ENCODE measurements at places on chromosomes 12 and 14.

DNA sequence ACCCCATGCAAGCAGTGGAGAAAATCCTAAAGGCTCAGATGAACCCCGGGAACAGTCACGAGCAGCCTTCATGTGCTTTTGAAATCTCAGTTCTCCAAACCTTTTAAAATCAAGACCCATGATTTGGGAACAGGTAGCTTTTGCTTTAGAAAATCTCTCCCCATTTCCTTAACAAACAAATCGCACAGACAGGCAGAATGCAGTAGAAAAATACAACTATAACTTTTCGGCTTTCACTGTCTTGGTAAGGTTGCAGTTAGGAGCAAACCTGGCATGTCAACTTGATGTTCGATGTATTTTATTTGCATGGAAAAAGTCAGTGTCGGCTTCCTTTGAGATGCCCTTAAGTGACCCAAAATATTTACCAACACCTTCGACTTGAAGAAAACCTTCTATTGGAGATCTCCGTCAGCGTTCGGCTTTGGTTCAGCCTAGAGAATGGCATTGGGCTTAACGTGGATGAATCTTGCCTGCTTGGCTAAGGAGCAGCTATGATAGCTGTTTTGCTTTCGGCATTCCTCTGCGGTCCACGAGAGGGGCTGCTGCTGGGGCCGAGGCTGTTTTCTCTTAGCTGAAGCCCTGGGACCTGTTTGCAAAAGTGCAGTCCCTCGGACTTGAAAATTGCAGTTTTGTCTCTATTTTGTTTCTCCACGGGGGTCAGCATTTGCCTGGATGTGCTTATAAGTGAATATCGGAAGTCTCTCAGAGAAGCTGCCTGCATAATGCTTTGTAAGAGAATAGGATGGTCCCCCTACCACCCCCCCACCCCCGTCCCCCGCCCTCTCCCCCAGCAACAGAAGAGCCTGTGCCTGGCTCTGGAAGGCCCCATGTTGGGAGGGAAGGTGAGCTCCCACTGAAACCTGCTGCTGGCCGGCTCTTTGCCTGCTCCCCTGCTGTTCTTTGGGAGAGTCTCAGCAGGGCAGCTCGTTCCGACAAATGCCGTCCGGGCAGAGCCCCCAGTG, 122.8 kb downstream of the AACS start:
- no peak for DNase-seq

DNA sequence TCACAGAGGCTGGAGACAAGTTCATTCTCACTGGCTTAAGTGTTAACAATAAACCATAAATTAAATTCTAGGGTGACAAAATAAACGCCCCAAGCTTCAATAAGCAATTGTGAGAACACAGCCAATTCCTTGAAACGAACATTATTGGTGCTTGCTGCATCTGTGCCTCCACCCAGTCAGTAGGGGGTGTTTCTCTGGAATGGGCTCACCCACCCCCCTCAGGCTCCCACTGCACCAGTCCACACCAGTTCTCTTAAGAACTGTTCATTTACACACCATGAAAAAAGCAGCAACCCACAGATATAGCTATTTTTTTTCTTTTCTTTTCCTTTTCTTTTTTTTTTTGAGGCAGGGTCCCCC, 34.7 kb downstream of the CDC42BPB start:
- DNase-seq, result no peak

DNA sequence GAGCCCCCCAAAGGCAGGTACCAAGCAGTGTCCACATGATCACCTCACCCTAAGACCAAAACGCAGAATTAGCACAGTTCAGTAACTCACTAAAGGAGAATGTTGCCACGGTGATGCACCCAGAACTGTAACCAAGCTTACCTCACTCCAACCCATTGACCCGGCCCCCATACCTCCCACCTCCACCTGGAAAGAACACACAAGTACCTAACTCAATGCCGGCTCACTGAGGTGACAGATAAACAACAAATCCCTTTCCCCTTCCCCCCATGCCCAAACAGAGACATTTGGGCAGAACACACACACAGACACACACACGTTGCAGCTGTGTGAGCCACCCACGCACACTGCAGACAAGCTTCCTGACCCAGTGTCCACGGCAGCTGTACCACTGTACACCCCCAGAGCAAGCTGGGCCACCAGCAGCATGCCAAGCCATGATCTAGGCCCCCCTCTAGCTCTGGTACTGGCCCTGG, 1.3 kb downstream of the RAPGEF3 start:
- no peak for DNase-seq

GRCh38 chr12:122590990-122591389, 63.9 kb downstream of the KNTC1 start:
- DNase-seq, result no peak

- no peak for DNase-seq
These were observed 197.1 kb upstream of the ABCD2 start for GRCh38 chr12:39816671-39817185.

- DNase-seq, result no peak
These were observed 34.0 kb downstream of the GRIN2B start for GRCh38 chr12:13947276-13947946.

GRCh38 chr12:74559728-74560127, 22.1 kb downstream of the ATXN7L3B start:
- DNase-seq, result no peak

DNA sequence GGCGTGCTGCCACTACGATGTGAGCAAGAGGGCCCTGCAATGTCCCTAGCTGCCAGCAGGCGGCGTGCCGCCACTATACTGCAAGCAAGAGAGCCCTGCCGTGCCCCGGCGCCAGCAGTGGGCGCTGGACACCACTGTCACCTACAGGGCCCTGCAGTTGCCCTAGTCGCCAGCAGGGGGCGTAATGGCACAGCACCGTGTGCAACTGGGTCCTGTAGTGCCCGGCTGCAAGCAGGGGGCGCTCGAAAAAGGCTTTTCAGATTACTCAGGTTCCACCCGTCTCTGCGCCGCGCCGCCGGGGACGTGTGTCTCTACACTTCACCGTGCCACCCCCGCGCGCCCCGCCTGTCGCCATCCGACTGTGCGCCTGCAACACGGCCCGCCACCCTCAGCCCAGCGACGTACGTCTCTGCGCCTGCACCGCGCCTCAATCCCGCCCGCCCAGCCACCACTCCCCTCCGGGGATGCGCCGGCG, 1356.9 kb downstream of the TMEM121 start:
- DNase-seq, result no peak

DNA sequence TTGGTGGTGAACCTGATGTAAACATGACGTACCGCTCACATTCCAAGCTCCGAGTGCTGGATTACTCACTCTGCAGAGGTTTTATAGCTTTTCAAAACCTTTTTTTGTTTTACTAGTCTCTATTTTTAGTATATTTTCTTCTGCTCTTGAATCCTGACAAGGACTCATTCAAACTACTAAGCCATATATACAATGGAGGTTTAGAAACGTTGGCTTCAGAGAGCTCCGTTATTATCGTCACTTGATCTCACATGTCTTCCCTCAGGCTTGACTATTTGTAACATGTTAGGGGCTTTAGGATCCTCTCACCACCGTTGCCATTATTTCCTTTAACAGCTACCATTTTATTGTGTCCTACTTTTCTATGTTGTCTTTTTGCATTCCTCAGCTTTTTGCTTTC, 1321.5 kb upstream of the FLRT2 start:
- DNase-seq, result no peak

GRCh38 chr12:122584177-122584863, 57.3 kb downstream of the KNTC1 start:
- no peak for DNase-seq

GRCh38 chr12:20018406-20018805, 349.9 kb upstream of the PDE3A start:
- no peak for DNase-seq

DNA sequence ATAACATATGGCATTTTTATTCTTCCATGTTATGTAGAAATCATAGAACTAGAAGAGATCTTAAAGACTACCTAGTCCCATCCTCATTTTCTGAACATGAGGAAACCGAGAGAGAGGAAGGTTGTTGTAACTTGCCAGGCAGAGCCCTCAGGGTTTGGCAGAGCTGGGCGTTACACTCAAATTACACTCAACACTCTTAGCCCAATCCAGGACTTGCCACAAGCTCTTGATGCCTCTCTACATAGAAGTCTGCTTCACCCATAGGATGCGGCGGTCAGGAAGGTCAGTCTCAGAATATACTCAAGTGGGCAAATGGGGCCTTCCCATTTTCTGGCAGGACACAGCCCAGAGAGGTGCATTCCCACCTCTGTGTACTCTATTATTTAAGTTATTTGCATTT, 208.1 kb downstream of the ZFP36L1 start:
- no peak for DNase-seq

DNA sequence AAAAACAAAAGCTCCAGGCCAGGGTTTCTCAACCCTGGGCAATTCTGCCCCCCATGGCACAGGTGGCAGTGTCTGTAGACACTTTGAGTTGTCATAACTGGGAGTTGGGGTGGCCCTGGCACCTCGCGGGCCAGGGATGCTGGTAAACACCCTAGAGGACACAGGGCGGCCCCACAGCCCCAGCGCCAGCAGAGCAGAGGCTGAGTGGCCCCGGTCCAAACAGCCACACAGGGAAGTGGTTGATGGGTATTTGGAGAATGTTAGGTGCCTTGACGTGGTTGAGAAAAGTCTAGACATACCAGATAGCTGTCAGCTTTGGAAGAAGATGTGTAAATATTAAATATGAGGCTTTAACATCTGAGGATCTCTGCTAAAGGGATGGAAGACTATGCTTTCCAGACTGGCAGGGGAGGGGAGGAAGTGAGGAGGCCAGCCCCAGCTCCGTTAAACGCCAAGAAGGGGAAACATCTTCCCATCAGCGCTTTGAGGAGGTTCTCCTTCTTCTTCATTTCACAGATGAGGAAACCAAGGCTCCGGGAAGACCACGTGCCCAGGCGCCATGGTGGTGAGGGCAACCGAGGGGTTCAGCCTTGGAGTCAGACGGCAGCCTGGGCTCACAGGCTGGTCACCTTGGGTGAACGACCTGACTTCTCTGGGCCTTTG, 103.7 kb downstream of the SCARB1 start:
- DNase-seq, result no peak

- no peak for DNase-seq
These were observed 33.5 kb upstream of the BMAL2 start for GRCh38 chr12:27299102-27299501.

GRCh38 chr12:64456119-64456518, 4.2 kb downstream of the TBK1 start:
- no peak for DNase-seq

- DNase-seq, result no peak
These were observed 83.3 kb downstream of the CRACR2A start for GRCh38 chr12:3669594-3669993.

DNA sequence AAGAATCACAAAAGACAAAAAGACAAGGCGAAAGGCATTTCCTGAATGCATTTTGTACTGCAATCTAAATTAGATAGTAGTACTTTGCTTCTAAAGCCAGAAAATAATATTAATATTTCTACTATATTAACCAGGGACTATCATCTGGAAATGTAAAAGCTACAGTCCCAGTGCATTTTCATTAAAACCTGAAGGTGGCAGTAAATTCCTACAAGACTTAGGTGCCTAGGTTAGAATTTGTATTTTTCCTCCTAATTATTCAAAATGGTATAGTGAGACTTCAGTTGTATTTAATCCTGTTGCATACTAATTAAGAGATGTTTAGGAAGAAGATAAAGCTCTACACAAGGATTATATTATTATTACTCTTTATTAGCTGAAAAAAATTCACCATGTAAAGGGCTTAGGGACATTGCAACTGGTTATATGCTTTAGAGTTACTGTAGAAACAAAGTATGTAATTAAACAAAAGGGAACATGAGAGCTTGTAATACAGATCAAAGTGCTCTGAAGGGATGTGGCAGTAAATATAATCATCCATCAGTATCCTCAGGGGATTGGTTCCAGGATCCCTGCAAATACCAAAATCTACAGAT, 53.6 kb downstream of the BRMS1L start:
- DNase-seq, result no peak

GRCh38 chr12:13780453-13780852, 200.9 kb downstream of the GRIN2B start:
- no peak for DNase-seq

DNA sequence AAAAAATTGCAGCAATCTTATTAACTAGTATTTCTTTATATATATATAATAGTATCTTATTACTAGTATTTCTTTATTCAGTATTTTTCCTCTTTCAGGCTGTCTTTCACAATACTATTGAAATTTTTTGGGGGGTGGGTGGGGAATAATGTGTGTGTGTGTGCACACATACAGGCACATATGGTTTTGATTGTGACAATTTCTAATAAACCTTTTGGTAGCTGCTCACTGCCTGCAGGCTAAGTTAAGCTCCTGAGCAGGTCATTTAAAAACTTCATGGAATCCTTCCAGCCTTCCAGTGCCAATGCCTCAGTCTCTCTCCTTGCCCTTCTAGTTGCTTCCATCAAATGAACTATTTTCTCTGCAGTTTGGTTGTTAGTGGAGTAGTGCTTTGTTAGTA, 490.1 kb downstream of the PCNX1 start:
- no peak for DNase-seq

GRCh38 chr12:32906399-32907165, 10.0 kb upstream of the PKP2 start:
- DNase-seq, result no peak

DNA sequence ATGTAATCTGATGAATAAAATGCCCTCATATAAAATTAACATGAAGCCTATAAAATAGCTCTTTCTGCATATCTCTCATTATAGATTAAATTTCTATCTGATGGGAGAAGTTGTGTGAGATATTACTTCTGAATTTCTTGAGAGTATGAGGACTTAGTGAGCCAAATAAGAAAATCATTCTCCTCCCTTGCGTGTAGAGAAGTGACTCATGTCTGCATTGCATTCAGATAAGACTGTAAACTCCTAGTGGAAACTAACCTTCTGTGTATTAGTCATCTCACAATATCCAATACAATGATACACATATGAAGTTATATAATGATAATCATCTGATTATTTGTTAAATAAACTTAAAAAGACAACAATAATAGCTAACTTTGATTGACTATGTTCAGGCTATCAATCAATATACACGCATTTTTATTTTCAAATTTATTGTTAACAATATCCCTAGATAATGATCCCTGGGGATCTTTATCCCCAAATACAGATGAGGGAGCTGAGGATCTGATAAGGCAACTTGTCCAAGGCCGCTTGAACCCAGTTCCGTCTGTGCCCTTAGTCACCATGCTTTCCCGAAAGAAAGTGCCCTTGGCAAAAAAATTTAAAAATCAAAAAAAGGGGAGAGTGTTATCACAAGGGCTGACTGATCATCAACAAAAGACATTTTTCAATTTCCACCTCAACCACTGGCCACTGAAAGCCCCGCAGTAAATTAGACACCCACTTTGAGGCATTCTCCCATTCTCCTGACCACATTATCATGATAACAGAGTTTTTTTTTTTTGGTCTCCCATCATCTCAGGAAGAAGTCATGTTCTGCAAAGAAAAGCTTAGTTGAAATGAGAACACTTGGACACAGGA, 189.2 kb upstream of the RASSF8 start:
- no peak for DNase-seq

Measured in stimulated activated CD8-positive, alpha-beta memory T cell treated with anti-CD3 and anti-CD28 coated beads, Interleukin-4, amount 100 ng/mL, for 1 hour (primary cell).